Activated T-helper 1 cell treated with anti-CD3 and anti-CD28 coated beads, Interleukin-2, amount 50 U/mL, for 16 hours (primary cell): ENCODE measurements at places on chromosomes 7 and 10.
A peak's percentile ranks its signal among the peaks of the same experiment; 100 is the strongest.

DNA sequence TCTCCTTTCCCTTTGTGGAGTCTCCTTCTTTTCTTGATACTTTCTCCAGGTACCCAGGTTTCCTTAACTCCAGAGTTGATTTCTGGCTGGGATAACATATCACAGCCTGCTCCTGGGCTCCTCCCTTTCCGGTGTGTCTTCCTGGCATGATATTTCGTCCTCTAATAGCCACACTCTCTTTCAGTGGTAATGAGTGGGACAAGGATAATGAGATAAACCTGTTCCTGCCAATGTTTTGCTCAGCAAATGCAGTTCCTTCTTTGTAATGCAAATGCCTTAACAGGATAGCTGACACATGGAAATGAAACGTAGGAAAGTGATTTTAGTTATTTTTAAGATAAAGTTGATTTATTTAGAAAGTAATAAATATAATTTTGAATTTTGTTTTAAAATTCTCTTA lies 168.6 kb downstream of the NRP1 start:
- DNase-seq, result no peak

GRCh38 chr7:28678431-28678965 lies 266.2 kb downstream of the CREB5 start:
- DNase-seq, result no peak

DNA sequence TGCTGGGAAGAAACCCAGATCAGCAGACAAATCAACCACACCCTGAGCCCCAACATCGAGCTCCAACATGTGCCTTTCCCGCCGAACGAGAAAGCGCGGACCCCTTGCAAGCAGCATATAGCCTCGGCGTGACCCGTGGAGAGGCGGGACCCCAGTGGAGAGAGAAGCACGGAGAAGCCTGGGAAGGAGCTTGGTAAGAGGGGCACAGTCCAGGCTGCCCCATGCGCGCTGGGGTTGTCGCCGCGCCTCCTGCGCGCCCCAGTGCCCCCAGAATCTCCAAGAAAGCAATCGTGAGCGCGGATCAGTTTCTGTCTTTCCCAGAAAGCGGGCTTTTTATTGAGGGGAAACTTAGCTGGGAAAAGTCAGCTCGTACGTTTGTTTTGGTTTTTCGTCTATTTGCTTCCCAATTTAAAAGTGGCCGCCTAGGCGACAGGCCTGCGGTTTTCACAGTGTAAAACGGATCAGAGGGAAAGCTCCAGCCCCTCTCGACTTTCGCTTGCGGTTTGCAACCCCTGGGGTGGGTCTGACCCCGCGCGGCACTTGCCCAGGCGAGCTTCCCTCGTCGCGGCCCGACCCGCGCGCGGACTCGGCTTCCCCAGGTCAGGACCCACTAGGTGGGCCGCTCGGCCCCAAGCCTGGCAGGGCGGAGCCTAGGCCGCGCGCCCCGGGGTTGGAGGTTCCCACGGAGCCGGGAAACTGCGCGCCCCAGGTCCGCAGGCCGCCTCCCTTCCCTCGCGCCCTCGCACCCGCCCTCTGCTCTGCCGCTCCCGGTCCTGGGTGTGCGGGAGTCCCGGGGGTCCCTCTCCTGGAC lies 31.1 kb downstream of the SKIDA1 start:
- no peak for DNase-seq

GRCh38 chr7:133859231-133859630 lies 267.9 kb upstream of the LRGUK start:
- DNase-seq, result no peak

DNA sequence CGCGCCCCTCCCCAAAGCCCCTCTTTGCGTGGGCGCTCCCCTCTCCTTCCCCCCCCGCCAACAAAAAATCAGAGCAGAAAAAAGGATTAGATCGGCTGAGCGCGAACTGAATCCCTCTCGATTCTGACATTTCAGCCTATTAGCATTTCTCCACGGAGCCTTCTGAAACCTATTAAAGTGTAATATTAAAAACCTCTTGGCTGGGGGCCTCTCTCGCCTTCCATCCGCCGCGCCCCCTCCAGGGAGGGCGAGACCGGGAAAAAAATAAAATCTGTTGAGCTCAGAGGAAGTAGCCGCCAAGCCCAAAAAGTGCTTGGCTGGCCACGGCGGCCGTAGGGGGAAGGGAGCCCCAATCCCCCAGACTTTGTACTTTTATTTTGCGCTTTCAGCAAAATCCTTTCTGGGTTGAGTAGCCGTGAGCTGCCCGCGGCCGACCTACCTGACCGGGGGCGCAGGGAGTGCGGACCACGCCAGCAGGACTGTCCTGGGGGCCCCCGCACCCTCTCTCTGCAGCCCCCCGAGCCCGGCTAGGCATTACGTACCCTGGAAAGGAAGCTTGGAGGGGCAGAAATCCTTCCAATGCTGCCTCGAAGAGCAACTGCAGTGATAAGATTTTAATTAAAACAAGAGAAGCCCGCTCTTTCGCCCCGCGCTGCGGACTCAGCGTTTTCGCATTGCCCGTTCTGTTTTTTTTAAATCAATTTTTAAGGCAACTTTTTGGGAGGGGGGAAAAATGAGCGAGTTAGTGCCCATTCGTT lies 1.3 kb upstream of the TNRC18 start:
- no peak for DNase-seq

GRCh38 chr7:105831824-105832535 lies 44.4 kb downstream of the ATXN7L1 start:
- no peak for DNase-seq

- DNase-seq, result no peak
These were observed 154.6 kb upstream of the ETV1 start for GRCh38 chr7:14144109-14144508.

GRCh38 chr7:50418086-50418515 lies 32.0 kb downstream of the FIGNL1 start:
- peak; percentile 54 for DNase-seq

GRCh38 chr10:29736366-29737073 lies 101.7 kb upstream of the SVIL start:
- DNase-seq, result no peak

DNA sequence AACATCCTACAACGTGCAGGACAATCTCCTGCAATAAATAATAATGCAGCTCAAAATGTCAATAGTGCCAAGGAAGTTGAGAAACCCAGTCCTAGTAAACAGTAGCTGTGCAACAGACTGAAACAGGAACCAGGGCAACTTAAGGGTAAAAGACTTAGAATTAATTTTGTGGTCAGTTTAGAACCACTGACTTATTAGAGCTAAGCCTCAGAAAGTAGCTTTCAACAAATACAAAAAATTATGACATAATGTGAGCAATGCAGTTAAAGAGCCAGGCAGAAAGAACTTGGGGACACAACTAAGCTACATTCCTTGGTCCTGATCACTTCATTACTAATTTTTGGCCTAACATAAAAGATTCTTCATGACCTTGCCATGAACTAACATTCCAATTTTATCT lies 195.4 kb downstream of the MACC1 start:
- no peak for DNase-seq

GRCh38 chr7:70156057-70156456 lies 557.8 kb downstream of the AUTS2 start:
- no peak for DNase-seq

DNA sequence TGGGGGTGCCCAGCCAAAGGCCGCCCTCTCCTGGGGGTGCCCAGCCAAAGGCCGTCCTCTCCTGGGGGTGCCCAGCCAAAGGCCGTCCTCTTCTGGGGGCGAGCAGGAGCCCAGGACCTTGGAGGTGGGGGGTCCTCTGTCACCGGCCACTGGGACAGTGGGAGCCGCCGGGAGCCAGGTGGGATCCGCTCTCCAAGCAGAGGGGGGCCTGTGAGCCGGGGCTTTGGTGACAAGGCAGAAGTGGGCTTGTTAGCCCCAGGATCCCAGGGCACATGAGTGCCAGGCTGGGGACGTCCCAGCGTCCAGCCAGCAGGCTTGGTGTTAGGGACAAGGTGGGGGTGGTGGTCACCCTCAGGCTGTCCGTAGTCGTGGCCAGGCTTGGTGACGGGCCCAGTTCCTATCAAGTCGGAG lies 29.4 kb upstream of the UTF1 start:
- DNase-seq, result no peak

GRCh38 chr7:110442381-110442837 lies 648.5 kb upstream of the LRRN3 start:
- DNase-seq, result no peak

- no peak for DNase-seq
These were observed 176.1 kb downstream of the SGMS1 start for GRCh38 chr10:50447691-50448090.

- no peak for DNase-seq
These were observed 5.2 kb upstream of the SAMD8 start for GRCh38 chr10:75106242-75106641.

GRCh38 chr7:25907731-25908130 lies 244.3 kb upstream of the NFE2L3 start:
- DNase-seq, result no peak

DNA sequence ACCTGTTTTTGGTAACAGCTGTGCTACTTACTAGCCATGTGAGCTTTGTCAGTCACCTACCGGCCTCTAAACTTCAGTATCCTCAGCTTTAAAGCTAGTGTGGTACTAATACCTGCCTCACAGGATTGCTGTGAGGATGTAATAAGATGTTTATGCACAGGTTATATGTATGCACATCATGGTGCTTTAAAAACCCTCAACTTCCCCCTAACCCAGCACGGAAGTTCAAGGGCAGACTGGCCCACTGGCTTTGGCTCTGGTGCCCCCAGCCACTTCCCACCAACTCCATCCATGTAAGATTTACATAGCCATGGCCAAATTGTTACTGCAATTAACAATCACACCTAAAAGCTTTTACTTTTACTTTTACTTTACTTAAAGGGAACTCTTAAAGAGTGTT lies 676.0 kb upstream of the GALNT17 start:
- DNase-seq, result no peak

GRCh38 chr7:137960020-137960419 lies 41.9 kb downstream of the CREB3L2 start:
- no peak for DNase-seq

DNA sequence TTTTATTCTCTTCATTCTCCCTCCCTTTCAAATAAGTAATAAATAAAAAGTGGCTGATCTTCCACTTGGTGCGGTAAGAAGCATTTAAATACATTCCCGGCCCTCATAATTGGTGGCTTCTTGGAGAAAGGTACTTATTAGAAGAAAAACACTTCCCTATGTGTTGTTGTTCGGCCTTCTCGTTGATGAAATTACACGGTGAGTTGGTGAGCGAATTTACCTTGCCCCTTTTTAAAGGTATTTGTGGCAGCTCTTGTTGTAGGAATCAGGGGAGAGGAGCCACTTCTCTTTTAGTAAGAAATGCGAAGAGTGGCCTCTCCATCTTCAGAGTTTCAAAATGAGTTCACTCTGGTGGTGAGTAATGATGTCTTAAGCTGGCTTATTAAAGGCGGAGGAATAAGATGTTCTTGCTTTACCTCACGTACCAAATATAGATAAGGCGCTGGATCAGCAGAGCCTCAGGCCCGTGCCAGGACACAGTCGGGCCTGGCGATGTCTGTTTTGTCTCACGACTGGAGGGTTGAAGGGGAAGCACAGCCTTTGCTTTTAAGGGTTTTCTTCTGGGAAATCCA lies 135.9 kb downstream of the CUX1 start:
- no peak for DNase-seq

GRCh38 chr7:30241767-30242166 lies 42.6 kb upstream of the ZNRF2 start:
- DNase-seq, result no peak

DNA sequence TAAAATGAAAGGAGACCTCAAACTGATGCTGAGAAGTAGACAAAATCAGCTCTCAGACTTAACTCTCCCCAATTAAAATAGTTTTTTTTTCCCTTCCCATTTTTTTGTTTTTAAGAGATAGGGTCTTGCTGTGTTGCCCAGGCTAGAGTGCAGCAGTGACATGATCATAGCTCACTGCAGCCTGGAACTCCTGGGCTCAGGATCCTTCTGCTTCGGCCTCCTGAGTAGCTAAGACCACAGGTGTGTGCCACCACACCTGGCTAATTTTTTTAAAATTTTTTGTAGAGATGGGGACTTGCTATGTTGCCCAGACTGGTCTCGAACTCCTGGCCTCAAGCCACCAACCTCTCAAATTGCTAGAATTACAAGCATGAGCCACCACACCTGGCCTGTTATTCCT lies 61.1 kb downstream of the NHLRC2 start:
- DNase-seq, result no peak

DNA sequence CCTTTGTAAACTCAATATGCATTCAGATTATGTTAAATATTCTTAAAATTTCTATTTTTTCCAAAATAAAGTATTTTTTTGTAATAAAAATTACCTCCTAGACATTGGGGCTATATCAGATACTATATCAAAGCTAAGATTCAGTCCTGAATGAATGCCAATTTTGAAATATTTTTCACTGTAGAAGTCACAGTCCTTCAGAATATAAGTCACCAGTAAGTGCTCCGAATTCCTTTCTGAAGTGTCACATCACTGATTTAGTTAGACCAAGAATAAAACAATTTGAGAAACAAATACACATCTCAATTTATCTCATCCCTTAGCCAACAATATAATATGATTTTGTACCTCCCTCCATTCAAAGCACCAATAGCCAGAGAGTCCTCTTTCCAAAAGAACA lies 33.9 kb upstream of the GSAP start:
- no peak for DNase-seq

- DNase-seq, result no peak
These were observed 290.2 kb upstream of the SEMA3C start for GRCh38 chr7:81209059-81209458.

DNA sequence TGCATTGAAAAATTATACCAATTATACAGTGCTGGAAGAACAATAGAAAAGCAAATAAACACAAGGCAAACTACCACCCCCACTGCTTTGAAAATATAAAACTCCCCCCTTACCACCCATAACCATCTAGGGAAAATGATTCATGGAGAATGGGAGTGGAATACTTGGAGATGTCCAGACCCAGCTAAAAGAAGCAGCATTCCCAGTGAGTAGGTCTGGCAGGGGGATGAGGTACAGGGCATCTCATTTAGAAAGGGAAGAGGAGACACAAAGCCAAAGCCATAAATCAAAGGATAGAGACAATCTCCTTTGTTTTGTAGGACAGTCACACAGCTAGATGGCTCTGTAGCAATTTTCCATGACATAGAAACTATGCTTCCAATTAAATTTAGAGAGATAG lies 36.0 kb upstream of the DGKI start:
- DNase-seq, result no peak

- DNase-seq, result no peak
These were observed 50.3 kb upstream of the CABCOCO1 start for GRCh38 chr10:61612450-61612849.

GRCh38 chr7:20307119-20307518 lies 23.6 kb upstream of the ITGB8 start:
- no peak for DNase-seq

DNA sequence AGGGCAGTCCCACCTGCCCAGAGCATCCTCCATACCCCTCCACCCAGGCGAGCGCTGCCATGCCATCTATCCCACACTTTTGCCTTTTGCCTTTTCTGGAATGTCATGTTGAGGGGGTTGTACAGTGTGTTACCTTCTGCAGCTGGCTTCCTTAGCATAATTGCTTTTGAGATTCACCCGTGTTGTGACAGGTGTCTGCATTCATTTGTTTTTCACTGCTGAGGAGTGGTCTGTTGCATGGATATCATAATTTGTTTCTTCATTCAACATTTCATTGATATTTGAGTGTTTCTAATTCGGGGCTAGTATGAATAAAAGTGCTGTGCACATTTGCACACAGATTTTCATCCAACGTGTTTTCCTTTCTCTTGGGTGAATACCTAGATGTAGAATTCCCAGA lies 353.9 kb downstream of the PAXIP1 start:
- no peak for DNase-seq
